Activated T-cell treated with anti-CD3 and anti-CD28 coated beads, Interleukin-2, amount 50 U/mL, for 1 hour (primary cell): ENCODE measurements at places on chromosomes 4 and X.
A peak's percentile ranks its signal among the peaks of the same experiment; 100 is the strongest.

DNA sequence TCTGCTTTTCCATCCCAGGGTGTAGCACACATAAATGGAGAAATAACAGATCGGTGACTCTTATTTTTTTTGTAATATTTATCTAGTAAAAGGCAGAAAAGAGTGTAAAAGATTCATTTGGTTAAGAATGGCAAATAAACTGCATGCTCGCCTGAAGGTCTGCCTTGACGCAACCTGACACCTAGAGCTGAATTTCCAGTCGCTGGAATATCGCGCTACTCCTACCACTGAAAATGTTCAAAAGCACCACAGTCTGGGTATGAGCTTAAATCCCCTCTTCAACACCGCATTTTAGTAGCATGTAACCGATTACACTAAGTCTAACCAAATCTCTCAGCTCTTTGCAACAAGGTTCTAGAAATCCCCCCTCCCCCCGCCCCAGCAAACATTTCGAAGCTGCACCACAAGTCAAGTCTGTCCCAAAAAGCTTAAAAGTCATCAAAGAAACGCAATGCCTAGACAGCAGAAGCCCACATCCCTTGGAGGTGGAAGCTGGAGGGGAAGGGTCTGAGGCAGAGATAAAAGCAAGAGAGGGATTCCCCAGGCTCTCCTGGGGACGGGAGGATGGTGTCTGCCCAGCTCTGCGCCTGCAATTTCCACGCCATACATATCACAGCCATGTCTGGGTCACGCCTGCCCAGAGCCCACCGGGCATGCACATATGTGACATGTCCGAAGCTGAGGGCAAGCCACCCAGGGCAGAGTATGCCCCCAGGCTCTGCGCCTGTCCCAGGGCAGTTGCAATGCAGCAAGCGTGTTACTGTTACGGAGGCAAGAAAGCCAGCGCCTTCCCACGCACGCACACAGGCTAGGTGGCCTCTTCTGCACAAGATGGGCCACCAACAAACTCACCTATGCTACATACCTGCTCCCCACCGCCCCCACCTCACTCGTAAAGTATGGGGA, 1.4 kb downstream of the FGF13 start:
- no peak for DNase-seq

DNA sequence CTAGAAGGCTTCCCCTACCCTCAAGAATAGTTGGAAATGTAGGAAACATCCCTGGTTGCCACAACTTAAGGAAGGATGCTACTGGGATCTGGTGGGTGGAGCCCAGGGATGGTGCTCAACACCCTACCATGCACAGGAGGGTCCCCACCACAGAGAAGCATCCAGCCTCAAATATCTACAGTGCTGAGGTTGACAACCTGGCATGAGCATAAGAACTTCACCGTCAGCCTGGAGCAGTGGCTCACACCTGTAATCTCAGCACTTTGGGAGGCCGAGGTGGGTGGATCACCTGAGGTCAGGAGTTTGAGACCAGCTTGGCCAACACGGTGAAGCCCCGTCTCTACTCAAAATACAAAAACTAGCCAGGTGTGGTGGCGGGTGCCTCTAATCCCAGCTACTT, 24.0 kb upstream of the ASMTL start:
- peak; percentile 14 for DNase-seq

- no peak for DNase-seq
These were observed 9.3 kb downstream of the ZNF185 start for GRCh38 chrX:152907084-152907651.

DNA sequence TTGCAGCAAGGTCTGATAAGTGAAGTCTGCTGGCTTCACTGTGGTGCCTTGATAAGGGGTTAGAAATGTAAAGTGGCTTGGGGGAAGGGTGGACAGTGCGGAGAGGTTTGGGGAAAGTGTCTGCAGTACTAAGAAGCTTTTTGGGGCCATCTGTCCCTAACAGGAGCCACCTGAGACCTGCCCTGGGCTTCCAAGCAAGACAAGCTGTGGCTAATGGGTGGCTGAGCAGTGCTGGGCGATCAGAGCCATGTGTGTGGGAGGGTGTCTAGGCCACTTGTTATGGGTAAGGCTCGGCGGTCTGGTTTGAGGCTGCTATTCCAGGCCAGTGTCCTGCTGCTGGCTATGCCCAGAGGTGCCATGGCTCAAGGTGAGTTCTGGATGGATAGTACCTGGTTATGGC, 185.4 kb upstream of the MTMR8 start:
- DNase-seq: no peak

DNA sequence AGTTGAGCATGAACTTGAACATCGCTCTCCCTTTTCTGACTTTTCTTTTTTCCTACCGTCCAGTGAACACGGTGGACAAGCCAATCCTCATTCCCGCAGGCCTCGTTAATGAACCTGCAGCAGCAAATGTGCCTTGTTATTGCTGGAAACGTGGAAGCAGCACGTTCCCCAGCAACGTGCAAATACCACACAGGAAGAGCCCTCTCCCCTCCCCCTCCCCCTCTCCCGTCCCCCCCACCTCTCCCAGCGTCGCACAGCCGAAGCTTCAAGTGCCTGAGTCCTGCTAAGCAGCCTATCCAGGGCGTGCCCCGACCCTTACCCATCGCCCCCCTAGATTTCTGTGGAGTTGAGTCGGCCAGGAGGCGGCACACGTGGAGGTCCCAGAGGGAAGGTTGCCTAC, 219.9 kb downstream of the BCOR start:
- DNase-seq: no peak

- DNase-seq: no peak
These were observed 65.0 kb downstream of the PHEX start for GRCh38 chrX:22097012-22097694.

DNA sequence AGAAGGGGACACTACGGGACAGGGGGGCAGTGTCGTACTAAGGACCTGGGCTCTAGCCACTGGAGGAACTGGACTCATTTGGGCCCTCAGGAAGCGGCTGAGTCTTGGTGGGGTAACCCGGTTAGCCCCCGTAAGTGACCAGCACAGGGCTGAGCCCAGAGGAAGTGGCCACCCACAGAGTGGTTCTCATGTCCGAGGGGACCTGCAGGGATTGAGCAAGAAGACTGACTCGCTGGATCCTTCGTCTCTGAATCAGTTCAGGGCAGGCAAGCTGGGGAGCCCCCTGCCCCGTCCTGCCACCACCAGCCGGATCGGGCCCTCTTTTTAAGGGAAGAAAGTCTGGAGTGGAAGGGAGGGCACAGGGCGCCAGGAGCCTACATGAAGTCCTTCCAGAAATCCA, 719 bp upstream of the BGN start:
- no peak for DNase-seq

- no peak for DNase-seq
These were observed 14.6 kb upstream of the FMR1 start for GRCh38 chrX:147897117-147897516.

- DNase-seq: no peak
These were observed 224.0 kb downstream of the ARAP2 start for GRCh38 chr4:36020351-36020750.

- DNase-seq: no peak
These were observed 3.2 kb upstream of the CCKAR start for GRCh38 chr4:26493461-26493860.

DNA sequence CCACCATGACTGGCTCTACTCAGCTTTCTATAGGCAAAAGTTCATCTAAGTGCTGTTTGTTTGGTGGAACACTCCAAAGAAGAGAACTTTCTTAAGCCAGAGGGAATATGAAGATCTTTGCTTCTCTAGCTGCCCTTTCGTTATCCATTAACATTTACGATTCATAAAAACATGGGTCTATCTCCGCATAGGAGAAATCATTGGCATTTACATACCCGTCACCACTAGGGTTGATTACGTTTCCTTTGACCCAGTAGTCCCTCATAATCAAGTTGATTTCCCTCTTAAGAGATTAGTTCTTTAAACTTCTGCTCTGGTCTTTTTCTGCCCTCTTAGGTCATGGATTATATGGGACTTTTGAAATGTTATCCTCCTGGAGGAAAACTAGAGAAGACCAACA, 57.5 kb downstream of the PTCHD1 start:
- no peak for DNase-seq

DNA sequence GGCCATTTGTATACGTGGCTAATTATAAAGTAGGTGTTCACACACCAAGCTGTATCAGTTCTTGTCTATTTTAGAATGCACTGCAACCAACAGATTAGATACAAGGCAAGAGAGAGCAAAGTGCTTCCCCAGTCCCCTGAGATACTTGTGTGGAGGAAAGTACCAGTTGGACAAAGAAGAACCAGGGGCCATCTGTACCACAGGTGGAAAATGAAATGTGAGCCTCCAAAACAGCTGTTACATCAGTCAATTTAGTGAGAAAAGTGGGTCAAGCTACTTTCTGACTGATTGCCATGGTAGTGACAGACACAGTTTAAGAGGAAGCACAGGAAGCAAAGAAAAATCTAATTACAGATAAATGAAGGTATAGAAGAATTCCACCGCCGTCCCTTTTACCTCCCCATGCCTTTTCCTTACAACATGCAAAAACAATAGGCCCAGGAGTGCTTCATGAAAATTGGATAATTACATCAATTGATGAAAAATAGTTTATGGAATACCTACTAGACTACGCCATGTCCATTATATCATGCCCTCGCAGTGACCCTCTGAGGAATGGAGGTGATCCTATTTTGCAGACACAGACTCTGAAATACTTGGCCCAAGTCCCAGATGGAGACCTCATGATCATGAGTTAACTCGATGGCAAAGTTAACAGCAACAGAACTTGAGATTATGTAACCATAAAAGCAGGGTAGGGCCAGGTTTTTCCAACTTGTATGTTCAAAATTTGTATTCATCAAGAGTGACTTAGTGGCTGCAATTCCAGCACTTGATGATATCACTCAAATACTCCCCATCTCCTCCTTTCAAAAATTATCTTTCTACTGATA, 15.8 kb downstream of the SMPX start:
- no peak for DNase-seq

DNA sequence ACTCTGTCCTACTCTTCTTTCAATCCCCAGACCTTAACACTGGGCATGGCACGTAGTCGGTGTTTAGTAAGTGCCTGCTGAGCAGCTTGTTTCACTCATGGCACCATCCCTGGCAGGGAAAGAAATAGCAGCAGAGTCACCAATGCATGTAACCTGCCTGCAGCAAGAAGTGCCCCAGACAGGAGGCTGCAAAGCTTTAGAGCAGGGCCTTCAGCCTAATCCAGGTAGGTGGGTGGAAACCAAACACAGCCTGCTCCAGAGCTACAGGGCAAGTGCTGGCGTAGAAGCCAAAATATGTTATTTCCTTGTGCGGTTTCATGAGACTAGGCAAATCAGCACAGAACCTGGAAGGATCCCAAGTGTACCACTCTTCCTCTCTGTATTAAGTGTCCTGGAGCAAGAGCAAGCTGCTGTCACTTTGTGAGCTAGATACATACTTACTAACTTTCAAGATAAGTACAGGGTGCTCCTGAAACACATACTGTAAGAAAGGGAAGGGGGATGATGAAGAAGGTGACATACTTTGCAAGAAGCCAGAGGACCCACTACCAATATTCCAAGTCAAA, 5.5 kb downstream of the PROM1 start:
- DNase-seq: no peak

- DNase-seq: no peak
These were observed 23.4 kb upstream of the CT47A1 start for GRCh38 chrX:121008920-121009319.

DNA sequence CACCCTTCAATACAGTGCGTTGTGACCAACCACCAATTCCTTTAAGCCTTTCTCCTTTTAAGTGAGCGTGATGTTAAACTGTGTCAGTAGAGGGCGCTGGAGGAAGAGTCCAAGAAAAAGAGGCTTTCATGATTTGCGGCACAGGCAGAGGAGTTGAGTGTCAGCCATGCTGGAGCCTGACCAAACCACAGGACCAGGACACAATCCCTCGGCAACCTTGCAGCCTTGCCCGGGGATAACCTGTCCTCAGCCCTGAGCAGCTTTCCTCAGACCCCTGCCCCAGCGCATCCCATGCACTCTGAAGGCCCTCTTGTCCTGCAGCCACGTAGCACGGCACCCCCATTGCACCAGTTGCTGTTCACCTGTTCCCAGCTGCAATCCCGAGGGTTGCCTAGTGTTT, 53.5 kb upstream of the SMIM31 start:
- no peak for DNase-seq

DNA sequence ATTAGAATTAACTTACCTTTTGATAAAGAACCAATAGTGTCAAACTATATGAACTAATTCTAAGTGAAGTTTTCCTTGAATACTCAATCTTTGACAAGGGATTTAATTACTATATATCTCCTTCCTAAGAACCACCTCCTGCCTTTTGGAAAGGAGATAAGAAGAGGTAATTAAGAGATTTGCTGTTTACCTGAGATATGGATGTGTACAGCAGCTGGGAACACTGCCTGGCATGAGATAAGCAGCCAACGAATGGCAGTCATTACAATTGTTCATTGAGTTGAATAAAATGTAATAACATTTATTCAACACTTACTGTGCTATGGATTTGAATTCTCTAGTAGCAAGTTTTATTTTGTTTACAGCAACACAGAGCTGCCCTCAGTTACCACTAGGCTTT, 407.1 kb downstream of the SPOCK3 start:
- DNase-seq: no peak

DNA sequence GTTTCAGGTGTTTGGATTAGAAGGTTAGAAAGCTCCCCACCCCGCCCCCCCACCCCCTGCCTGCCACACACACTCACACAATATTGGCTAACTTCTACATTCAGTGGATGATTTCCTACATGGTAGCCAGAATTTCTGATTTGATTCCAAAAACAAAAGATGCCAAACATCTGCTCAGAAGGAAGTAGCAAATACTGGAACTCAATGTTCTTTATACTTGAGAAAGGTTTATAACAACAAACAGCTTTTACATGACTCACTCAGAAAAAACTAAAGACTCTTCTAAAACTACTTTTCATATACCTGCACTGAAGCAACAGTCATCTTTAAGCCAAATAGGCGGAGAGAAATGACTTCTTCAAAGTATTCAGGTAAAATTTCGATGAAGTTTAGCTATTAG, 750.5 kb upstream of the POU3F4 start:
- no peak for DNase-seq

- no peak for DNase-seq
These were observed 365.5 kb downstream of the KLHL13 start for GRCh38 chrX:117751155-117751554.

DNA sequence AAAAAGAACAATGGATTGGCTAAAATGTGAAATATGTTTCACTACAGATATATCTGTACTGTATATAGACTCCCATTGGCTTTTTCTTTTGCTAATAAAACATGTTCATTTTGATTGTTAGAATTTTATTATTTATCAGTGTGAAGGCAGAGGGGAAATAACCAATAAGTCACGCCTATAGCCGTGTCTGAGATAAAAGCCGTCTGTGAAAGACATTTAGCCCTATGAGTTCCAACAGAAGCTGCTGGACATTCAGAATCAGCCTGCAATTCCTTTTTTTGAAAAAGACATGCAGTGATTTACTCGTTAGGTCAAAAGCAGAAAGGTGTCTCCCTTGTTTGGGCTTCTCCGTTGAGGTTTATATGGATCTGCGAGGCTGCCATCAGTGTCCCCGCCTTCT, 24.2 kb upstream of the SLC25A4 start:
- no peak for DNase-seq

DNA sequence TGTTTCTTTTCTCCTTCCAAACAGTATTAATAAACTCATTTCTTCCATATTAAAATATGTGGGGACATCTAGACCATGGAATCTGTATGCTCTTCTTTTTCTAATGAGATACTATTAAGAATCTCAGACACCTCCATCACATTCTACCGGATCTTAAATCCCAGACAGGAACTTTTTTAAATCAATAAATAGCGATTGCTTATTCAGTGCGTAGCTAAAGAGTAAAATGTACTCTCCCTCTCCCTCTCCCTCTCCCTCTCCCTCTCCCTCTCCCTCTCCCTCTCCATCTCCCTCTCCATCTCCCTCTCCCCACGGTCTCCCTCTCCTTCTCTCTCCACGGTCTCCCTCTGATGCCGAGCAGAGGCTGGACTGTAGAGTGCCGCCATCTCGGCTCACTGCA, 297.0 kb downstream of the HNRNPD start:
- no peak for DNase-seq

- no peak for DNase-seq
These were observed 79.9 kb downstream of the AASDH start for GRCh38 chr4:56307423-56307822.
